ENCODE measurements at places on chromosomes 6 and 20.
A peak's percentile ranks its signal among the peaks of the same experiment; 100 is the strongest.

GRCh38 chr20:62631336-62632308 is 10.7 kb upstream of the SLCO4A1 start:
- no peak for DNase-seq

DNA sequence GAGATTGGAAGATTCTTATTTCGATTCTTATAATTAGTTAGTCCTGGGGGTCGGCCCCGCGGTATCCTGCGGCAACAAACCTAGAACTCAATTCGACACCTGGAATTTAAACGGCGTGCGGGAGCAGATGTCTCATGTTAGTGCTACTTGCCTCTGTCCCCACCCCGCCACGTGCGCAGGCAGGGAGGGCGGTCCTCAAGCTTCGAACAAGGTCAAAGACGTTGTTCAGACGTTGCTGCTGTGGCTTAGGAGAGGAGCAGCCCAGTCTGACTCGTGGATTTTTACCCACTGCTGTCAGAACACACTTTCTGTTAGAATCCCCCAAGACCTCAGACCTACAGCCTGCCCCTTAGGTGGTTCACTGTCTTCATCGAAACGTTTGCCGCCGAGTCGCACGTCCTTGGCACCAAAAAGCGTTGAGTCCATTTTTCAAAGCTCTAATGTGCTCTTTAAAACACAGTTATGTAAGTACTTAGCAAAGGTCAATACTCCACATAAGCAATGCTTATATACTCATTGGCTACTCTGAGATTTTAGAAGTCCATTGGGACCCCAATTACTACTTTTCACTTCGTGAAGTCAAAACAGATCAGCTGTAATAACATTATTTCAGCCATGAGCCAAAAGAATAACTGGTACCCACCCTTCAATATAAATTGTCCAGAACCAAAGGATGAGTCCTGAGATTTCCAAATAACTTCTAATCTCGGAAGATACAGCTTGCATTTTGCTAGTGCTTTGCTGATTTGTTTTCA is 2.7 kb upstream of the C6orf62 start:
- DNase-seq: peak; percentile 70

- DNase-seq: no peak
These were observed 262.3 kb upstream of the PLN start for GRCh38 chr6:118285791-118286190.

- no peak for DNase-seq
These were observed 13.8 kb downstream of the FOXQ1 start for GRCh38 chr6:1325461-1326309.

DNA sequence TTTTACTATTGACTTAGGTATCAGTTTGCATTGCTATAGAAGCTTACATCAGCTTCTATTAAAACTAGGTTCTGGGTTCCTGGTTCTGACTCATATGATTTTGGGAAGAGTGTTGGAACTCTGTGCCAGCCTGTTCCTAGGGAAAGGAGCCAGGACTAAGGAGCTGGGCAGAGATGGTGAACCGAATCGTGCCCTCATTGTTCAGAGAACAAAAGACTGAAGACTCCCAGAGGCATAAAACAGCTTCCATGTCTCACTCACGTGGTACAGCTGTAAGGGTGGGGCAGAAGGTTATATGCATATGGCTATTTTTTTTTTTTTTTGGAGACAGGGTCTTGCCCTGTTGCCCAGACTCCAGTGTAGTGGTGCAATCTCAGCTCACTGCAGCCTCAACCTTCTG is 89.1 kb upstream of the THBS2 start:
- DNase-seq: no peak

DNA sequence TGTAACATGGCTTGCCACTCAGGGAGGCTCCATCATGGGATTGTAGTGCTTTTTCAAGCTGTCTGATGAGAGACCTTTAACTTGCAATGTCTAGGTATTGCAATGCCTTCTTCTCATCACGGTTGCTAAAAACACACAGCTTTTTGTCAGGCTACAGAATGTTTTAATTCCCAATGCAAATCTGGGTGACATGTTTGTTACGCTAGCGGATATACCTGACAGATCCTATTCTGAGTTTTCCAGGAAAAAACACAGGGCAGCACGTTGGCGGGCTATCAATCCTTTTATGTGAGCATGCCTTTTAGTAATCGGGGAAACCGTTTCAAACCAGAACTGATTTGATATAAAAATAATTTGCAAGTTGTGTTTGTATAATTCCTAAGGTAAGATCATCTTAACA is 577.2 kb upstream of the MAP3K7 start:
- no peak for DNase-seq

- DNase-seq: no peak
These were observed 44.5 kb upstream of the STXBP5 start for GRCh38 chr6:147159536-147160374.

GRCh38 chr6:146861029-146861563 is 262.3 kb downstream of the ADGB start:
- no peak for DNase-seq

DNA sequence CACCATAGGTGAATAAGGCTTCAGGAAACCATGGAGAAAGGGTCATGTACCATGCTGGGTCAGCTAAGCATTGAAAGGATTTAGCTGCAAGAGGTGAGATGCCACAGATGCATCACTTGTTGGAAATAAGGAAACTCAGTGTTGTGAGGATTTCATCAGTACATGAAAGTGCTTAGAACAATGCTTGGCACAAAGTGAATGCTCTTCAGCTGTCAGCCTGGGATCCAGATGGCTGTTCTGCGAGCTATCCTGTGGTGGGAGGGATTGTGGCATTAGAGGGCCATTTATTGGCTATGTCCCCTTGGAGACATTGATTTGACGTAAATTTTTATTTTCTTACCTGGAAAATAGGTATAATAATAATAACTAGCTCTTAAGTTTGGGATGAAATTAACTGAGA is 53.0 kb downstream of the ELOVL2 start:
- no peak for DNase-seq

- no peak for DNase-seq
These were observed 90.3 kb downstream of the RNF144B start for GRCh38 chr6:18477301-18477941.

- DNase-seq: no peak
These were observed 148.0 kb downstream of the LRFN2 start for GRCh38 chr6:40439026-40439800.

- no peak for DNase-seq
These were observed 53.2 kb upstream of the SYNJ2 start for GRCh38 chr6:157928428-157928827.

DNA sequence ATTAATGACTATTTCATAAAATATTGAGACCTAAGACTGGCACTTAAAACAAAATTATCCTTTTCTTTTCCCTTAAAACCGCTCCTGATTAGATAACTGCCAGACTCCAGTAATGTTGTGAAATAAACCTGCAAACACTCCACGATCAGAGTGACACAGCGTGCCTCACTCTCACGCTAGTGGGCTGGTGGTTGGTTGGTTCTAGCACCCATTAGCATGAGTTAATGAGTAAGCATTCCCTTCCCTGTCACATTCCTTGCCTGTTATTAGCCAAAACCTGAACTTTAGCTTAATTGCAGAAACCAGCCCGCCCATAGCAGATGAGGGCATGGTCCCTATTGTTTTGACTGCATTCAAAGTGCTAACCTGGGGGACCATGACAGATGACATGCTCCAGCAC is 193.4 kb downstream of the CD83 start:
- no peak for DNase-seq

GRCh38 chr20:51591871-51592270 is 49.4 kb upstream of the NFATC2 start:
- no peak for DNase-seq

DNA sequence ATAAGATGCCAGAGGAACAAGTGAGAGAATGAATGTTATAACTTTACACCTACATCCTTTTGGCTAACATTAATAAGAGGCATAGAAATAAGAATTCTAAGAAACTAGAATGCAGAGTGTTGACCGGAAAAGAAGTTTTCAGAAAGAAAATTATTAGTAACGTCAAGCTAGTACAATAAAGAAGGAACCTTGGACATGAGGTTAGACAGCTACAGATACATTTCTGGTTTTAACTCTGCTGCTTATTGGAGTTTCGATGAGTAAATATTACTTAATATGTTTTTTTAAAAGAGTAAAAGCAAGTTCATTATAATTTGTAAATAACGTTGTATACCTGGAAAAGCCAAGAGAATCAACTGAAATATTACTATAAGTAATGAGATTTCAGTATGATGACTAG is 22.7 kb downstream of the TAB2 start:
- DNase-seq: no peak

DNA sequence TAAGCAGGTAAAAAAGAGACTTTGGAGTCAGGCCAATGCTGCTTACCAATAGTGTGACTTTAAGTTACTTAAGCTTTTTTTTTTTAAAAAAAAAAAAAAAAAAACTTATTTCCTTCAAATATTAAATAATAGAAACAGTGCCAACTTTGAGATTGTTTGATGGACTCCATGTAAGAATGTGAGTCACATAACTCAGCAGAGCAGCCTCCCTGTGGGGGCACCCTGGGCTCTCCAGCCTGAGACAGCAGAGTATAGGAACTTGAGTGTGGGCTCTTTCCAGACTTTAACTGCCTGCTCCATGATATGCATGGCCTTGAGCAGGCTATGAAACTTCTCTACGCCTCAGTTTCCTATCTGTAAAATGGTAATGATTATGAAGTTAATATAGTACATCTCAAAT is 113.3 kb upstream of the SAMD5 start:
- no peak for DNase-seq

GRCh38 chr20:45685896-45686295 is 15.9 kb upstream of the WFDC11 start:
- DNase-seq: peak; percentile 73

DNA sequence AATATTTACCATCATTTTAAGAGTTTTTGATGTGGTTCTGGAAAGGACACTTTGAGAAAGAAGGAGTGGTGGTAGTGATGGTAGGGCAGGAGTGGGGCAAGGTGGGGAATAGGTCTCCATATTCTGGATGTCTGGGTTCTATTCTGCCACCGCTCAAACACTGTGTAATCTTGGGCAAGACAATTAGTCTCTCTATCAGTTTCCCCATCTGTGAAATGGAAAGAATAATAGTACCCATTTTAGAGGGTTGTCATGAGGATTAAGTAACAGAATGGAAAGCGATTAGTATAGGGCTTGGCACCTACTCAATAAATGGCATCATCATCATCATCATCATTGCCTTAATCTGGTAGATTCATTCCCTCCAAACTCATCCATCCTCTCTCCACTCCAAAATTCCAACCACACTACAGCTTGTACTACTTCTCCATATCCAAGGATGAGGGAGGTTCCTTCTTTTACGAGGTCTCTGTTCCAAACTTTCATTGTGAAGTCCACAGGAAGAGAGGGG is 982 bp upstream of the GGT7 start:
- DNase-seq: no peak

Data from iPS-NIHi11 (cell line).